ENCODE measurements at places on chromosomes 7 and 10.

- ATAC-seq: no peak
These were observed 6.3 kb upstream of the C10orf71 start for GRCh38 chr10:49292565-49293207.

DNA sequence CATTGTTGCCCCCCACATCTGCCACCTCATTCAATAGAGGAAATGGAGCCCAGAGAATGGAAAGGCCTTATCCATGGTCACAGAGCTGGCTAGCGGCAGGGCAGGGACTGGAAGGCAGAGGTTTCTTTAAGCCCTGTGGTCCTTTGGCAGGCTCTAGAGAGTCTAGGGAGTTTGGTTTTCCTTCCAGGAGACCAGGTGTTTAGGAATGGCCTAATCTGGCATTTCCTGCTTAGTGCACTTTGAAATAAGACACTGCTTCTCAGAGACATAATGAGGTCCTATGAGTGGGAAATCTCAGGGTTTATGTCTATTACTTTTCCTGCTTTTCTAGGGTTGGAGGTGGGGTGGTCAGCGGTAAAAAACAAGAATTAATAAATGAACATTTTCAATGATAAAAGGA, 6.1 kb downstream of the MARVELD1 start:
- ATAC-seq: no peak

DNA sequence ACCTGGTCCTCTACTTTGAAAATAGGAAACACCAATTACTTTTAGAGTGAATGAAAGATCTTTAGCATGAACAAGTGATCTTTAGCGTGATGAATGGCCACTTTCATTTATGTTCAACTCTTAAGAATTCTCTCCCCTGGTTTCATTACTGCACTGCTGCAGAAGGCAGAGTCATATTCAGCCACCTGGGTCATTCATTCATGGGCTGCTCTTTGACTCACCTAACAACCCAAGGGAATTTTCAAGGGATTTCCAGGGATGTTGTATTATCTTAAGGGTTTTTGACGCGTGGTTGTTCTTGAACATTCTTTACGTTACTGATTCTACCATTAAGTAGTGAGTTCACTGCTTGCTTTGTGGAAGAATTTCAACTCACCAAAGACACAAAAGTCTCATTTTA, 87.3 kb upstream of the STK17A start:
- ATAC-seq: no peak

DNA sequence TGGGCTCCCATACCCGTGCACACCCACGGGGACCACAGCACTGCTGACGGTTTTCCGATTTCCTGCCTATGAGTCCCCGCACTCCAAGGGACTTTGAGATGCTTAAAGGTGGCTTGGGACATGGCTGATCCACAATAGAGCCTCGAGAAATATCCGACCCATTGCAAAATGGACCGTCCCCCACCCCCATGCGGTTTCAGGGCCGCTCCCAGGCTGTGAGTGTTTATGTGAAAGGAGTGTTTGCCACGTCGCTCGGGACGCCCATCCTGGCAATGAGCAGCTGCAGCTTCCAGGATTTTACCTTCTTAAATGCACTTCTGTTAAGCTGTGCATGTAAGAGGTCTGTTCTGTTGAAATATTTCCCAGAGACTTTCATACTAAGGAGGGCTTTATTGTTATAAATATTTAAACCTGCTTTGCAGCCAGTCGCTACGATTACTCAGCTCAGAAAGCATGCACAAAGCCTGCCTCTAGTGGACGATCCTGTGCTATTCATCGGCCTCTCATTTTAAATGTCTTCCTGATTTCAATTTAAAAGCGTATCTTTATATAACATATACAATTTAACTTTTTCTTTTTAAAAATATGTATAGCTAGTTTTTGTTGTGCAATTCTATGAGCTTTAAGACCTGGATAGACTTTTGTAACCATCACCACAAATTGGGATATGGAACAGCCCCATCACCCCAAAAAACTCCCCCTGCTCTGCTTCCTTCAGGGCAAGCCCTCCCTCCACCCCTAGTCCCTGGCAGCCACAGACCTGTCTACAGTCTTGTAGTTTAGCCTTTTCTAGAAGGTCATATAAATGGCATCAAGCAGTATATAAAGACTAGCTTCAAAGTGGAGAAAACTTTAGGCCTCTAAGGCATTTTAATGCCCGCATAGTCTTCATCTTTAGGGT, 418.3 kb downstream of the PAXIP1 start:
- ATAC-seq: no peak

DNA sequence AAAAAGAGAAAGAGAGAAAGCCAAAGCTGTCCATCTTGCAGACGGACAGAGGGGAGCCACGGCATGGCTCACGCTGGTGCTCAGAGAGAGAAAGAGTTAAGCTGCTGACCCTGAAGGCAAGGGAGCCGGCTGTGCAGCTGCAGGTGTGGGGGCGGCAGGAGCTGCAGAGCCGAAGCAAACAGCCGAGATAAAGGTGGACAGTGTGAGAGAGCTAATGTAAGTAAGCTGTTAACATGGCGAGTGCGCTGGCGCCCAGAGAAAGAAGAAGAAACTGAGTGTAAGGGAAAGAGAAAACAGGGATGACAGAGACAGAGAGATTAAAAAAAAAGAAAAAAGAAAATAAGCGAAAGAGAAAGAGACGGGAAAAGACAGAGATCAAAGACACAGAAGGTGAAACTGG, 18.2 kb downstream of the COL17A1 start:
- ATAC-seq: no peak

GRCh38 chr10:14656052-14656730, 118.5 kb downstream of the FAM107B start:
- no peak for ATAC-seq

- no peak for ATAC-seq
These were observed 74.2 kb downstream of the NXPH1 start for GRCh38 chr7:8507566-8507965.
